Adrenal gland (tissue), 19 donors: ENCODE measurements at places on chromosomes 12 and 14.

GRCh38 chr14:95078867-95079266 is 78.5 kb downstream of the DICER1 start:
- H3K4me3 ChIP-seq, result no peak overlapping the region
- no peaks in the 10 kb centered on the region for H3K36me3 ChIP-seq
- DNase-seq, result no peak
- H3K27ac ChIP-seq, result no peak overlapping the region

- H3K27ac ChIP-seq, result no peak overlapping the region
- H3K4me3 ChIP-seq, result no peak overlapping the region
- no peaks in the 10 kb centered on the region for H3K36me3 ChIP-seq
- no peaks in the 10 kb centered on the region for H3K27me3 ChIP-seq
These were observed 62.8 kb upstream of the GPATCH2L start for GRCh38 chr14:76088771-76089571.

GRCh38 chr14:67387195-67387594 is 24.8 kb downstream of the PLEK2 start:
- H3K27ac ChIP-seq, result no peak overlapping the region
- DNase-seq, result no peak

DNA sequence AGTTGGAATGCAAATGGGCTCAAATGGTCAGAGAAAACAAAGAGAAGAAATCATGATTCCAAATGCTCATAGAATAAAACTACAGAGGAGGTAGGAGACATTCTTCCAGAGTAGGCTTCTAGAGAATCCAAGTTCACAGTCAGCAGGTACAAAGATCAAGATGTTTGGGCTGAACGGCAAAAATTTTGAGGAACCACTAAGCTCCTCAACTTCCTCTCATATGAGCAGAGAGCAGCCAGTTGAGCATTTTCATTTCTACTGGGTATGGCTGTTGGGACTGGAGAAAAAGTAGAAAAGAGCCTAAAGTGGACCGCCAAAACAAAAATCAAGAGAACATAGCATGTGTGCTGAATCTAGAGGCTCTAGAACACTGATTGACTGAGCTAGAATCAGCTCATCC is 73.8 kb upstream of the ARID2 start:
- H3K4me1 ChIP-seq, result no peaks in the 10 kb centered on the region
- H3K4me3 ChIP-seq, result no peak overlapping the region
- H3K27me3 ChIP-seq, result no peaks in the 10 kb centered on the region
- H3K36me3 ChIP-seq, result no peaks in the 10 kb centered on the region
- no peak for DNase-seq

DNA sequence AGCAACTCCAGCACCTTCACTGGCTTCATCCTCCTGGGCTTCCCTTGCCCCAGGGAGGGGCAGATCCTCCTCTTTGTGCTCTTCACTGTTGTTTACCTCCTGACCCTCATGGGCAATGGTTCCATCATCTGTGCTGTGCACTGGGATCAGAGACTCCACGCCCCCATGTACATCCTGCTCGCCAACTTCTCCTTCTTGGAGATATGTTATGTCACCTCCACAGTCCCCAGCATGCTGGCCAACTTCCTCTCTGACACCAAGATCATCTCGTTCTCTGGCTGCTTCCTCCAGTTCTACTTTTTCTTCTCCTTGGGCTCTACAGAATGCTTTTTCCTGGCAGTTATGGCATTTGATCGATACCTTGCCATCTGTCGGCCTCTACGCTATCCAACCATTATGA is 6.8 kb downstream of the OR11G2 start:
- no peaks in the 10 kb centered on the region for H3K27me3 ChIP-seq
- no peak overlapping the region for H3K4me3 ChIP-seq
- no peaks in the 10 kb centered on the region for H3K36me3 ChIP-seq
- no peak overlapping the region for H3K27ac ChIP-seq

DNA sequence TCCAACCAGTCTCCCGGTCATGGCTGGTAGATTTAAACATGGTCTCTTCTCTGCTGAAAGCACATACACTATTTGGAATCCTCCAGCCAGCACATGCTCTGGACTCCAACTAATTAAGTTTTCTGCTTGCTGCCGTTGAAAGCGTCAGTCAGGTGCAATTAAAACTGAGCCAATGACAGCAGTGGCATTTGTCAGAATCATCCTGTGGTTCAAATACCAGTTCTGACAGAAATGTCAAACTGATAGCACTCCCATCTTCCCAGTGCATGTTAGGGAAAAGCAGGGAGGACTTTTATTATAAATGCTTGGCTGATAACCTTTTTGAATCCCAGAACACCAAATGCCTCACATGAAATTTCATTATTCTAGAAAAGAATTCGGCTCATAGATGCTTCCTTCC is 401.8 kb downstream of the PDZRN4 start:
- H3K36me3 ChIP-seq, result no peaks in the 10 kb centered on the region
- no peaks in the 10 kb centered on the region for H3K4me1 ChIP-seq
- no peak overlapping the region for H3K4me3 ChIP-seq
- H3K27me3 ChIP-seq, result no peaks in the 10 kb centered on the region
- H3K27ac ChIP-seq, result no peak overlapping the region

- peaks cover 38% of the 10 kb centered on the region for H3K4me1 ChIP-seq
- H3K27me3 ChIP-seq, result no peaks in the 10 kb centered on the region
- H3K4me3 ChIP-seq, result no peak overlapping the region
- peak; percentile 95 for DNase-seq
- H3K27ac ChIP-seq, result no peak overlapping the region
- no peaks in the 10 kb centered on the region for H3K36me3 ChIP-seq
These were observed 16.8 kb downstream of the MMP14 start for GRCh38 chr14:22852940-22853767.

DNA sequence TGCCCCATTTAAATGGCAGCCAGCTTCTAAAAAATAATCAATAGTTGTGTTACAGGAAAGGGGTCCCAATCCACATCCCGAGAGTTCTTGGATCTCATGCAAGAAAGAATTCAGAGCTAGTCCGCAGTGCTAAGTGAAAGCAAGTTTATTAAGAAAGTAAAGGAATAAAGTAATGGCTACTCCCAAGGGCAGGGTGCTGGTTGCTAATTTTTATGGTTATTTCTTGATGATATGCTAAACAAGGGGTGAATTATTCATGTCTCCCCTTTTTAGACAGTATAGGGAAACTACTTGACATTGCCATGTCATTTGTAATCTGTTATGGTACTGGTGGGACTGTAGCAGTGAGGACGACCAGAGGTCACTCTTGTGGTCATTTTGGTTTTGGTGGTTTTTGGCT is 591.3 kb downstream of the LRFN5 start:
- H3K4me1 ChIP-seq, result no peaks in the 10 kb centered on the region
- no peak for DNase-seq
- no peak overlapping the region for H3K27ac ChIP-seq
- no peaks in the 10 kb centered on the region for H3K36me3 ChIP-seq
- no peak overlapping the region for H3K4me3 ChIP-seq
- H3K27me3 ChIP-seq, result no peaks in the 10 kb centered on the region

DNA sequence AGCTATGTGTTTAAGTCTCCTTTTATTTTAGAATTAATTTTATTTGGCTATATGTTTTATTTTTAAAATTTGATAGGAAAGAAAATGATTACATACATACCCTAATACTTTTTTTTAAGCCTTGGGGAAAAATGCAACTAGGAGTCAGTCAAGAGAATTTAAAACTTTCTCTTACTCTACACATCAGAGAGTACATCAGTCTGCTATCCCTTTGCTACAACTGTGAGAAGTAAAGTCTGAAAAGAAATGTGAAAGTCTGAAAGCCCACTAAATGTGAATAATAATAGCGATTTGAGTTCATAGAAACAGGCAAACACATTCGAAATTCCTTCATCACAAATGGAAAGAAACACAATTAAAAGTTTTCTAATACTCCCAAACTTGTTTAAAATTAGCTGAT is 95.0 kb downstream of the PTPRQ start:
- DNase-seq, result no peak
- no peaks in the 10 kb centered on the region for H3K4me1 ChIP-seq
- no peaks in the 10 kb centered on the region for H3K27me3 ChIP-seq
- H3K36me3 ChIP-seq, result no peaks in the 10 kb centered on the region

DNA sequence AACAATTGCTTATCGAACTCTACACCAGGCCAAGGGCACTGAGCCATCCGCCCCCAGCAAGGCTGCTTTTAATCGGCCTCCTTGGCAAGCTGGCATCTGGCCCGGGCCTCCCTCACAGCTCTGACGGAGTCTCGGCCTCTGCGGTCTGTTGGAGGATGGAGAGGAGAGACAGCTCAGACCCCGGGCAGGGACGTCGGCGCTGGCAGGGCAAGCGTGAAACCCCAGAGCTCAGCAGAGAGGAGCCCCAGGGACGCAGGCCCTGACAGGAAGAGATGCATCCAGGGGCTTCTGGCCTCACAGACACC is 17.5 kb downstream of the CAMKK2 start:
- H3K27me3 ChIP-seq, result no peaks in the 10 kb centered on the region
- H3K36me3 ChIP-seq, result peaks cover 4% of the 10 kb centered on the region
- peaks cover 21% of the 10 kb centered on the region for H3K4me1 ChIP-seq
- no peak overlapping the region for H3K4me3 ChIP-seq
- peak; percentile 65 for DNase-seq

DNA sequence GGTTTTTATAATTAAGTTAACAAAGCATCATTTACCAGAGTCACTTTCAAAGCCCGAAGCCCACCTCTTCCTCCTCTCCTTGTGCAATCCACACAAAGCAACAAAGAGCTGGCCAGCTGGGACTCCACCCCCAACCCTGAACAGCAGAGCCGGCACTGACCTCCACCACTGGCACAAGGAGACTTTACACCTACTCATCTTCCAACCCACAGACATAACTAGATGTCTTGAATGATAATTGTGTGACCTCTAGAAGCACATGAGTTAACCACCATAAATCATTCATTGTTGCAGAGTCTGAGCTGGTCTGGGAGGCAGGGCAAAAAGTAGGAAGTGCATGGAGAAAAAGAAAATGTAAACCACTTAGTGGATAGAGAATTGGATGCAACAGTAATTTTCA is 72.2 kb downstream of the ST8SIA1 start:
- no peak overlapping the region for H3K4me3 ChIP-seq
- H3K27ac ChIP-seq, result no peak overlapping the region
- no peaks in the 10 kb centered on the region for H3K4me1 ChIP-seq
- DNase-seq, result no peak
- H3K27me3 ChIP-seq, result no peaks in the 10 kb centered on the region

GRCh38 chr12:5988088-5988487 is 43.0 kb upstream of the ANO2 start:
- no peaks in the 10 kb centered on the region for H3K4me1 ChIP-seq
- DNase-seq, result no peak
- no peak overlapping the region for H3K27ac ChIP-seq

- no peak overlapping the region for H3K27ac ChIP-seq
- H3K4me1 ChIP-seq, result no peaks in the 10 kb centered on the region
- no peak for DNase-seq
- no peaks in the 10 kb centered on the region for H3K36me3 ChIP-seq
These were observed 59.1 kb upstream of the PCED1B start for GRCh38 chr12:47020211-47020821.

DNA sequence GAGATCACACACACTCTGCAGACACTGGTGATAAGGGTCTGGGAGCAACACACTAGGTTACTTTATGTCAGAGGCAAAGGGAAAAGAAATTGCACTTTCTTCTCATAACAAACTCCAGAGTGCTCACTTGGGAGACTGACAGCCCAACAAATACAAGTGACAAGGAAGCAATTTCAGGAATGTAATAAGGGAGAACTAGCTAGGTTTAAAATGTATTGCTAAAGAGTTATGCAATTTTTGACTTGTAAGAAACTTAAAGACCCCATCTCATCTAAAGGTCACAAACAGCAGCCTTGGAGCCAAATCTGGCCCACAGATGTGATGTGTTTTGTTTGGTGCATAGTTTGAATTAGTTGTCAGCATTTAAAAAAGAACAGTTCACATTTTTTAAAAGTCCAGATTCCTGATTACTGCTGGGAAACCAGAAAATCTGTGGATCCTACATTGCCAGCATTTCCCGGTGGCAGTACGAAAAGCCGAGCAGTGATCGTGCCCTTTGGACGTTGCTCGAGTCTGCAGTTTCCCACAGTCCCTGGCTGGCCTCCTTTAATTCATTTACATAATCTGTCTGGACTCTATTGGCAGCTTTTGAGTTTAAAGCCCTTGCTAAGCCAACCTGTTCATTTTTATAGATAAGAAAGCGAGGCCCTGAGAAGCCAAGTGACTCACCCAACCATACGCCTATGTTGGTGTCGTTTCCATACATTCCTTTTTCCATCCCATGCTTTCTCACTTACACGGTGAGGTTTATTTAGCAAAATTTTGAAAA is 42.0 kb upstream of the ETV6 start:
- DNase-seq, result no peak
- H3K27me3 ChIP-seq, result no peaks in the 10 kb centered on the region
- H3K27ac ChIP-seq, result no peak overlapping the region

GRCh38 chr12:126700096-126700495 is 1566.9 kb upstream of the TMEM132C start:
- no peak overlapping the region for H3K4me3 ChIP-seq
- H3K27ac ChIP-seq, result no peak overlapping the region
- H3K4me1 ChIP-seq, result no peaks in the 10 kb centered on the region
- no peak for DNase-seq
- H3K27me3 ChIP-seq, result no peaks in the 10 kb centered on the region
- no peaks in the 10 kb centered on the region for H3K36me3 ChIP-seq

DNA sequence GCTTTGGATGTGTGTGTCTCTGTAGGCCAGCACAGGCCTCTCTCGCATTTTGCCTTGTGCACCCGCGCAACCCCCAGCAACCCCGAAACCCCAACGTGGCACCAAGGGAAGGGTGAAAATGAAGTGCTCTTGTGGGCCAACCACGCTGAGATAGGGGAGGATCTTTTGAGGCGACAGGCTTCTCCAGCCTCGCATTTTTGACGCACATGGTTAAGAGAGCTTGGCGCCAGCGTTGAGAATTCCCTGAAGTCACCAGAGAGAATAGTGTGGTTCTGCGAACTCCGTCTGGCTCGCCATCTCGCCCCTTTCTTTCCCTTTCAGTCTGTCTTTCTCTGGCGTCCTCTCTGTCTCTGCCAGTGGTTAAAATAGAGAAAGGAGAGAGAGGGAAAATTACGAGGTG is 1.9 kb upstream of the TBX3 start:
- peak; percentile 45 for DNase-seq
- H3K4me1 ChIP-seq, result peaks cover 18% of the 10 kb centered on the region
- no peaks in the 10 kb centered on the region for H3K27me3 ChIP-seq
- H3K27ac ChIP-seq, result peak overlapping the region; percentile 93

DNA sequence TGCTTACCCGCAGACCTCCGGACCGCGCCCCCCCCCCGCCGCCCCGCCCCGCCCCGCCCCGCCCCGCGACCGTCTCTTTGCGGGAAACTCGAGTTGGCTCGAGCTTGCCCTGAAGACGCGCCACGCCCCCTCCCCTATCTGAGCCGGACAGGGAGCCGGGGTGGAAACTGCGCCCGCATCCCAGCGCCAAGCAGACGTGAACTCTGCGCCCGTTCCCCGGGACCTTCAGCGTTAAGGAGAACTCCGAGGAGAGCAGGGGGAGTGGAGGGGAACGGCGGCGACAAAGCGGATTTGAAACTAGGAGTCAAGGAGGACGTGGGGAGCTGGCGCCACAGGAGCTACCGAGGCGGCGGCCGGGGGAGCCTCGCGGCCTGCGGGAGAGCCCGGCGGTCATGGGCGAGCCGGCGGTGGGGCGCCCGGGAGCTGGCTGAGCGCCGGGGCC is at the start of gene KCNK13:
Gene KCNK13 (plus strand): TSS at position 310 of the 442 bp plus-strand sequence. CDS start 212 bp downstream, outside the sequence.
- DNase-seq, result peak; percentile 21
- H3K4me3 ChIP-seq, result peak within 1 kb of the TSS; percentile 29
- H3K27me3 ChIP-seq, result peaks cover 29% of the 10 kb centered on the region
- peaks cover 15% of the 10 kb centered on the region for H3K4me1 ChIP-seq
